ENCODE measurements at places on chromosomes 13 and 19.

DNA sequence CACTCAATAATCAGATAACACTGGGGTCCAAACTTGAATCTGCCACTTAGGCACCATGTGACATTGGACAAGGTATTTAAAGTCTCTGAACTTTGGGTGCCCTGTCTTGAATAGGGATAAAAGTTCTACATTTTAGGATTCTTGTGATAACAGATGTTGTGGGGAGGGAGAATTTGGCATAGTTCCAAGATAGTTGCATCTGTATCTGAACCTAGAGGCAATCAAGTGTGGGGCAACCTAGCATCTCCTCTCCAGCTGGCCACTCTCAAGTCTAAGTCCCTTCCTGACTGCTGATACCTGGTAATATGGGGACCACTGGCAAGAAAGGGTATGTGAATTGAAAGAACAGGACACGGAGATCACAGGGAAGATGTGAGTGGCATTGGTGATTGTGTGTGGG is 256.1 kb downstream of the FOXO1 start:
- no peak for DNase-seq

DNA sequence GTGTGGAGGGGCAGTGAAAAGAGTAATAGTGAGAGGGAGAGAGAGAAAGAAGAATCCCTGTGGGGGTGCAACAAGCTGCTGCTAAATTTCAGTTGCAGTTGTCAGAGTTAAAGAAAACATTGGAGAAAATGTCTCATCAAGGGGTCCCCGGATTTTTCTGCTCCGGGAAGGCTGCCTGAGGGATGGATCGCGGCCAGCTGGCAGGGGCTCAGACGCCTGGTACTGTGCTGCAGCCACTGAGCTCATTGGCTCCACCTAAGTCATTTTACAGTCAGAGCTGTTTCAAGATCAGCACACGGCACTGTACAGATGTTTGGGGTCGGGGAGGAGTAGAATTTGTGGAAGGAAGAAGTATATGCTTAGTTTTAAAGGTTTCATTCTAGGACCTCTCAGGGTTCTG is 106.2 kb downstream of the SHISA2 start:
- DNase-seq, result no peak

GRCh38 chr13:79226938-79227337 is 179.1 kb downstream of the RBM26 start:
- DNase-seq, result no peak

- no peak for DNase-seq
Measured at GRCh38 chr19:48962029-48962848, 2.9 kb upstream of the FTL start.

DNA sequence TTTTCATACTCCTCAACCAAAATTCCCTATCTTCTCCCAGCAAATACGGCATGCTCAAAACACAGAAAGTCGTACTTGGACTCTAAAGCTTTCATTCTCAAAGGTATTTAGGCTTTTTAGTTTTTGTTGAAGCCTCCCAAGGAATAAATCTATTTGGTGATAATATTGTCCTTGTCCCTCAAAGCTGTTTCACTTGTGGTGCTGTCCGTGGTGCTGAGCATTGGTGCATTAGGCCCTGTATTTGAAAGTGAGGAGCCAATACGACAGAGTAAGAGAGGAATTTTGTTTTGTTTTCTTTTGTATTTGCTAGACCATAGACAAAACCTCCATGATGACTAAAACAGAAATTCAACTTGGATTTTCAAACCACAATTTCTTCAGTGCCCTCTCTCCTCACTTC is 3.2 kb upstream of the LGALS13 start:
- DNase-seq, result no peak

DNA sequence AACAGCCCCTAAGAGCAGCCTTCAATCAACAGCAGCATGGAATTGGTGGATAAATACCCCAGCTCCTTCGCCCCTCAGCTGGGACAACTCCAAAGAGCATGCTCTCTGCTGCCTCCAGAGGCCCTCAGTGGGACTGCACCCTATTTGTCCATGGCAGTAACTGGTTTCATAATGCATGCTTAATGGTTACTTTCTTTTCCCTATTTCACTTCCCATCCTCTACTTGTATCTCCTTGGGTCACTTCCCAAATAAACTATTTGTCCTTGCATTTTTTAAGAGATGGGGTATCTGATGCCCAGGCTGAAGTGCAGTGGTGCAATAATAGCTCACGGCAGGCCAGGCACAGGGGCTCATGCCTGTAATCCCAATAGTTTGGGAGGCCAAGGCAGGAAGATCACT is 13.5 kb upstream of the TPM4 start:
- DNase-seq, result peak; percentile 15

DNA sequence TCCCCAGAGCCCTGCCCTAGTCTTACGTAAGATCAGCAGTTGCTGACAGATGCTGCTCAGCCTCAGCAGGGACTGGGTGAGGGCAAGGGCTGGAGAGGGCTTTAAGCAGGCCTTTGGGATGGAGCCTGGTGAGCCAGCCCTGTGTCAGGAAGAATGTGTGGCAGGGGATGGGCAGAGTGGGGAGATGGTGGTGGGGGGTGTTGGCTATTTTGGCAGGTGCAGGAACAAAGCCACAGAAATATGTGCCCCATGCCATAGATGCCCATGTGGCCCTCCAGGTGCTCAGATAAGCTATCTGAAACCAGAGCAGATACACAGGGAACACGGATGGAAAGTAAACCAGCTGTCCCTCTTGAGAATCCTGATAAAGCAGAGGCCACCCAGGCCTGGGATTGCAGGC is 1325.0 kb downstream of the UQCRFS1 start:
- DNase-seq, result no peak

DNA sequence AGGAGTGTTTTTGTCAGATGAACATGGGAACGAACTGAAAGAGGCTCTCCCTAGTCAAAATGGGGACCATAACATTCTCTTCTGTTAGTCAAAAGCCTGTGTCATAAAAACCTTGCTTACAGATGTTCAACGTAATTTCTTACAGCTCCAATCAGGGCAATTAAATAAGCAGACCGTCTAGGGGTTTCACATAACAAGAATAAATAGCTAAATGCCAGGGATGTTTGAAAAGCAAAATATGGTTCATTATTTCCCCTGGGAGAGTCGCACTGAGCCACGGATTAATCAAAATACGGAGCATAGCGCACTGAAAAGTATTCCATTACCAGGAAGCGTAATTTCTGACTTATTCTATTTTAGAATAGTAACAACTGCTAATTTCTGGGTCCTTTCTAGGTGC is 63.7 kb upstream of the MRI1 start:
- DNase-seq, result no peak

- DNase-seq, result no peak
Measured at GRCh38 chr13:82165396-82166174, 1716.7 kb downstream of the SLITRK1 start.

DNA sequence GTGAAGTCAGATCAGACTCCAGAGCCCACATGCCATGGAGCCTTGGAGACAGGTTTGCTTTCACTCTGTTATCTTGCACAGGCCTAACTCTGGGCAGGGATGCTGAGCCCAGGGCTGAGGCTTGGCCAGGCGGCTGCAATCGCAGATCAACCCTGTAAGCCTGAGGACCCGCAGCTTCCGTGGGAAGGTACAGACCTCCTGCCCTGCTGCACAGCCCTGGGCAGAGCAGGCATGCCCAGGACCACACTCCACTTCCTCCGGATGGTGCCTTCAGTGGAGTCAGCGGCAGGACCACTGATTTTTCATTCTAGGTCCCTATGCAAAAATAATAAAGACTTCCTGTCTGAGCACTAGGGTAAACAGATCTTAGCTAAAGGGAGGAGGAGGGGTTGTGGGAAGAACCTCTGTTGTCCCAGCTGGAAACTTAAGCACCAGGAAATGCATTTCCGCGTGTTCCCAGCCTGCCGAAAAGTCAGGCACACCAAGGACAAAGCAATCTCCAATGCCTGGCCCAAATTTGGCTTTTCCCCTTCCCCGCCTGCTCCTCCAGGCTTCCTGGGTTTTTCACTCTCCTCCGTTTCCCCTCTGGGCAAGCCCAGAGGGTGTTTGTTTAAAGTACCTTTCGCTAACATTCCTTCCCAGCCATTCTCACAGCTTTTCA is 87.3 kb downstream of the KCTD15 start:
- DNase-seq, result no peak

- no peak for DNase-seq
Measured at GRCh38 chr13:85436029-85436428, 363.2 kb downstream of the SLITRK6 start.

- no peak for DNase-seq
Measured at GRCh38 chr13:23769401-23769800, 119.8 kb downstream of the MIPEP start.

DNA sequence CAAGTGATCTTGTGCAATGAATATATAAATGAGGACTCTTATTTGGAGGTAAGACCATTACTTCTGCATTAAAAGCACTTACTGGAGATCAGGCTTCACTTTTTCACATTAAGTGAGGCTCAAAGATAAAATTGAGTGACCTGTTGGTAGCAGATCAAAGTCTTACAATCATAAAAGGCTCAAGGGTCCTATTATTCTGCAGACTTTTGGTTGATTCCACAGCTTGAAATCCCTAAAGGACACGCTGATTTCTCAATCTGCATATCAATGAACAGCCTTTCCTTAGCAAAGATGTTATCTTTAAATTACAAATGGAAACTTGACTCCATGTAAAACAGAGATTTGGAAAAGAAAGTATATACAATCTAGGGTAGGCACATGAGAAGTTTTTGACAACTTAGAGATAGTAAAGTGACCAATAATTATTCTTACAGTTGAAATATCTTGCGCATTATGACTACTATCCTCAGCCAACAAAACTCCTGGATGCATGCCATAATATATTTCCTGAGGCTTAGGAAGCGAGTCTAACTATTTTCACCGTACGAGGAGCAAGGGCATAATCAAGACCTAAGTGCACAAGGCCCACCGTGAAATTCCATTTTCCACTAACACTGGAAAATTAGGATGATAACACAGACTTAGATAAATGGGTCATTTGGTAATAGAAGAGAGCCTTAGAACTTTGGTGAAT is 640.7 kb downstream of the LIG4 start:
- DNase-seq, result no peak

GRCh38 chr13:112854321-112854720 is 114.7 kb upstream of the MCF2L start:
- no peak for DNase-seq

- no peak for DNase-seq
Measured at GRCh38 chr19:49151267-49152118, 3.7 kb downstream of the HRC start.

GRCh38 chr13:63910511-63910910 is 2494.9 kb upstream of the PCDH20 start:
- no peak for DNase-seq

DNA sequence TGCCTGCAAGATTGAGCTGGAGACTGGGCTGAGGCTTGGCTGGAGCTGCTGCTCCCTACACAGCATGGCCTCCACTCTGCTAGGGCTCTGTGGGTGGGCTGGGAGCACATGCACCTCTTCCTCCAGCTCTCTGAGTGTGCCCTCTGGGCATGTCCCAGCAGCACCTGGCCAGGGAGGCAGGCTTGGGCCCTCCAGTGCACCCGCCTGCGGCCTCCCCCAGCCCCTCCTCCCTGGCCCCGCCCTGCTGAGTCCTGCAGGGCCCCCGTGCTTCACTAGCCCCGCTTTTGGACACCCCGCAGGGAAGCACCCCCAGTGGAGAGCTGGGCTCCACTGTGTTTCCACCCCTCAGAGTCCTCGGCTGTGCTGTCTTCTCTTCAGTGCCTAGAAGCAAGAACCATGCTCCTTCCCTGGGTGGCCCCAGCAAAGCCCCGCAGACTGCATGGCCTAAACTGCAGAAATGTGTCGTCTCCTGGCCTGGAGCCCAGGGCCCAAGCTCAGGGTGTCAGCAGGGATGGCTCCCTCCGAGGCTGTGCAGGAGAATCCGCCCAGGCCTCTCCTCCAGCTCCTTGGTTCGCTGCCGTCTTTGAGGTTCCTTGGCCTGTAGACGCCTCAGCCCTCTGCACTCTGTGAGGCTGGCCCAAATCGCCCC is 5.0 kb upstream of the TEX29 start:
- no peak for DNase-seq

DNA sequence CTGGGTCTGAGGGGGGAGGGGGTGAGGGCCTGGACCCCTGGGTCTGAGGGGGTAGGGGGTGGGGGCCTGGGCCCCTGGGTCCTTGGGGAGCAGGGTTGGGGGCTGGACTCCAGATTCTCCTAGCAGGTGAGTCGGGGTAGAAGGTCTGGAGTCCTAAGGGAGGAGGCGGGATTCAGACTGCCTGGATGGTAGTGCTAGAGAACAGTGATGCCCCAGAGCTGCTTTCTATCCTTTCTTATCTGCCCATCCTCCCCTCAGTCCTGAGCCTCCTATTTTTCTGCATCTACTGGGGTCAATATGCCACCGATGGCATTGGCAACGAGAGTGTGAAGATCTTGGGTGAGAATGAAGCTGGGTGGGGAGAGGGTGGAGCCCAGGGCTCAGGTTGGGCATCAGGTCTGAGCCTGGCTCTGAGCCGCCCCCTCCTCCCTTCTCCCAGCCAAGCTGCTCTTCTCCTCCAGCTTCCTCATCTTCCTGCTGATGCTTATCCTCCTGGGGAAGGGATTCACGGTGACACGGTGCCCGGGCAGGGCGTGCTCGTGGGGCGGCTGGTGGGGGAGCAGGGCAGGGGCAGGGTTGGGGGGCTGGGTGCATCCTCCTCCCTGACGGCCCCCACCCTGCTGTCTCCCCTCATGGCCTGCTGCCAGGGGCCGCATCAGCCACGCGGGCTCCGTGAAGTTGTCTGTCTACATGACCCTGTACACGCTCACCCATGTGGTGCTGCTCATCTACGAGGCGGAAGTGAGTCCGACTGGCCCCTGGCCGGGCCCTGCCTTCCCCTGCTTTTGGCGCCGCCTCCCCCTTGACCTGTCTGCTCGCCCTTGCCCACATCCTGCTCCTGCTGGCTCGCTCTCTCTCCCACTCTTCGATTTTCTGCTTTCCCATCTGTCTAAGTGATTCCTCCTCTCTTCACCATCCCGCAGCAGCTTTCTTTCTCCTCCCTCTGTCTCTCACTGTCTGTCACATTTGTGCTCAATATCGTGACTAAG is 3.4 kb downstream of the TMEM145 start:
- peak; percentile 75 for DNase-seq

DNA sequence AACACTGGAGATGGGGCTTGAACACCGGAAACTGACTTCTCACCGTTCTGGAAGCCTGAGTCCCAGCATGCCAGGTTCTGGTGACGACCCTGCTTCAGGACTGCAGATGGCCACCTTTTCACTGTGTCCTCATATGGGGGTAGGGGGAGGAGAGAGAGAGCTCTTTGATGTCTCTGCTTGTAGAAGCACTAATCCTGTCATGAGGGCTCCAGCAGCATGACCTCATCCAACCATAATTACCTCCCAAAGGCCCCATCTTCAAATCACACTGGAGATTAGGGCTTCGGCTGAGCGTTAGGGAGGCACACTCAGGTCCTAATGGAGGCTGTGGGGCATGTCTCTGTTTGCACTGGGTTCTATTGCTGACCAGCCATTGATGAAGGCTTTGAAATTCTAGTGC is 255.3 kb downstream of the TEX29 start:
- DNase-seq, result peak; percentile 31

DNA sequence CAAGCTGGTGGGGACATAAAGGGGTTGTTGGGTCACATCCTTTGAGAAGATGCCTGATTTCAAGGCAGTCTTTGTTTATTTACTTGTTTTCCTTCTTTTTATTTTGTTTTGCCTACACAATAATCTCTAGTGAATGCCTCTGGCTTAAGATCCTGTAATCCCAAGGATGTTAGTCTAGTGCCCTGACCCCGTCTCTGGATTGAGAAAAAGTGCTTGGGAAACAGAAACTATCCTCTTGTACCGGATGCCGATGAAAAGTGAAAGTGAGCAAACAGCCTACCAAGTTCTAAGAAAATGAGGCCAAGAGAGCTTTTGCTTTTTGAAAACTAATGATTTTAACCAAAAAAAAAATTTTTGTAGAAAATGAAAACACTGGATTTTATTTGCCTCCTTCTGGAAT is 42.1 kb upstream of the C1QTNF9 start:
- DNase-seq, result no peak

All from NCI-H510A treated with DMSO at 0.1 percent for 48 hours (cell line).